ENCODE measurements at places on chromosomes 3 and 15.

GRCh38 chr15:86446253-86446640, 366.6 kb downstream of the AGBL1 start:
- no peak for DNase-seq

GRCh38 chr3:5264896-5265770, 77.6 kb downstream of the EDEM1 start:
- DNase-seq: no peak

- no peak for DNase-seq
Observed at GRCh38 chr3:137194301-137194700, 236.5 kb downstream of the IL20RB start.

- no peak for DNase-seq
Observed at GRCh38 chr3:115996420-115997108, 373.3 kb downstream of the GAP43 start.

GRCh38 chr15:101172501-101173071, 79.3 kb downstream of the CHSY1 start:
- DNase-seq: no peak
